Stimulated activated CD8-positive, alpha-beta memory T cell treated with anti-CD3 and anti-CD28 coated beads, Interleukin-7, amount 100 ng/mL, for 1 hour (primary cell): ENCODE measurements at places on chromosomes 3 and 15.

DNA sequence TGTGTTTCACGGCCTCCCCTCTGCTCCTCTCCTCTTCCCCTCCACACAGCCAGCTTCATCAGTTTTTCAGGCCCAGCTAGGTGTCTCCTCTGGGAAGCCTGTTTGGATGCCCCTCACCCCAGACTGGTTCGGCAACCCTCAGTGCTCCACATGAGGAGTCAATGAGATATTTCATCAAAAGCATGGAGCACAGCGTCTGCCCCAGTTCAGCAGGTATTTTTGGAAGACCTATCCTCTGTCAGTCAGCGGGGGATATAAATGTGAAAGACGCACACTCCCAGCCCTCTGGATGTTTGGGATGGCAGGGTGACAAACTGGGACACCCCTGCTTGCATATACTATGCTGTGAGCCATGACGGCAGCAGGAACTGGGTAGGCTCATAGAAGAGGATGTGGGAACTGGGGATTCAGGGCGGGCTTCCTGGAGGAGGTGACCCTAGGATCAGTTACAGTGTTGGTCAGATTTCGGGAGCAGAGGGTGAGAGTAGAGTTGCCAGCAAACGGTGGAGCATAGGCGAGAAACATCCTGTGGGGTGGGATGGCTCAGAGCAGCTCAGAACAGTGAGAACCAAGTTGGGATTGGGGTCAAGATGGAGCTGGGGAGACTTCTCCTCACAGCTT is 42.9 kb downstream of the PXYLP1 start:
- DNase-seq = no peak

- DNase-seq = no peak
These were observed 72.7 kb upstream of the FNDC3B start for GRCh38 chr3:171966533-171967136.

GRCh38 chr3:12643724-12644123 is 20.2 kb downstream of the RAF1 start:
- DNase-seq = no peak

DNA sequence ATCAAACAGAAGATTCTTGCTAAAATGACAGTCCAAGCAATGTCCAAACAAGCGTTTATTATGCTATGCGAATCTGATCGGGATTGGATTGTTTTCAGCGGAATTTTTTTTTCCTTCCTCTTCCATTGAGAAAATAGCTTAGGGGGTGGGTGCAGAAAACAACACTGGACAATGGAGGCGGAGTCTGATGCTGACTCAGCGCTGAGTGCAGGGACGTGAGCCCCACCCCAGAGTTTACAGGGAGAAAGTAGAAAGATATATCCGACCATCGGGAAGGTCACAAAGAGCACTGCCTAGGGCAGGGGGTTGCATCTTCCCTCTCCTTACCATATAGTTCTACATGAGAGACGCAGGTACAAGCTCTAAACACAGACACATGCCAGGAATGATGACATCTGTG is 117.0 kb downstream of the FOXP1 start:
- DNase-seq = no peak

GRCh38 chr15:63292241-63292640 is 14.8 kb downstream of the APH1B start:
- no peak for DNase-seq

GRCh38 chr3:146342989-146343388 is 92.1 kb upstream of the PLSCR4 start:
- DNase-seq = no peak
